SW 1271 (cell line): ENCODE measurements at places on chromosomes 1 and 21.
A peak's percentile ranks its signal among the peaks of the same experiment; 100 is the strongest.

DNA sequence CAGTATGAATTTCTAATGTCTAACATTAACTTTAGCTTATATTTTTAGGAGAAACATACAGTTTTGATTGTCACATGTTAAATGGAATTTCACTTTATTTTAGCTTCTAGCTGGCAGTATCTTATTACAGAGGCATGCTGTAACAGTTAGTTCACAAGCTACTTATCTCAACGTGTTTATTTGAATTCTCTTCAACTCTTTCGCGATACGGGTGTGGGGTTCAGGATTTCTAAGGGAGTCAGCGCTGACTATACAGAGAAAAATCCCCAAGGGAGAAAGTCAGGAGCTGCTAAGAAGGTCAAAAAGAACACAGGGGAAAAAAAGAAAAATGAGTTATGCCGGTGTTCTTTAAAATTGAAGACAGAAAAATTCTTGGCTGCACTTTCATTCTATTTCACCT lies 296.2 kb downstream of the VAV3 start:
- DNase-seq = no peak

- DNase-seq = no peak
Observed at GRCh38 chr1:55035904-55036303, 3.4 kb upstream of the PCSK9 start.

GRCh38 chr1:191929383-191929782 lies 228.9 kb upstream of the RGS18 start:
- DNase-seq = no peak

GRCh38 chr1:162016631-162017030 lies 7.0 kb downstream of the OLFML2B start:
- DNase-seq = no peak

DNA sequence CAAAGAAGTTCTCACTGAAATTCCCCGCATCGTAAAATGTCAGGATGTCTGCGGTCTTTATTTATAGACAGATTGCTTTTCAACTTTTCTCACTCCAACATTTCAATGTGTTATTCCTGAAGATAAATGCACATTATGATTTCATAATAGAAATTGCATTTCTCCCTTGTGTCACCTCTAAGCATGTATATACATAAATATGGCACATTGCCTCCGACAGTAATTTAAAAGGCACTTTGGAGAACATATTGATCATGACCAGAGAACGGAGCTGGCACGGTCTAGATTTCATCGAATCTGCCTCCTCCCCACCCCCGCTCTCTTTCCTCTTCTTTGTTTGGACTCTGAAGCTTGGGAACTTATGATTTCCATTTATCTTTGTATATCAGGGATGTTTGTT lies 54.9 kb upstream of the IGSF21 start:
- no peak for DNase-seq

DNA sequence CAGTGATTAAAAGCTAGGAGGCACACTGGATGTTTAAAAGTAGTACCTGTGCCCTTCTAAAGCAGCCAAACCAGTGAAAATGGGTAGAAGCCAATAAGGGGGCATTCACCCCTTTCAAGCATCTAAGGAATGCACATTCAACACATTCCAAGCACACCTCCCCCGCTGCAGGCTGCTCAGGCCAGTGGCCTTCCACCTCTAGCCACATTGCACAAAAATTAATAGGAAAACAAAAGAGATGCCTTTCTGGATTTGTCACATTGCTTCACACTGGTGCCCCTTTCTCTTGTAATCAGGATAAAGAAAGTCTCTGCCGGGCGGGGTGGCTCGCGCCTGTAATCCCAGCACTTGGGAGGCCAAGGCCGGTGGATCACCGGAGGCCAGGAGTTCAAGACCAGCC lies 834.0 kb downstream of the USP25 start:
- DNase-seq = peak; percentile 6

- no peak for DNase-seq
Observed at GRCh38 chr1:207025146-207025880, 7.2 kb downstream of the C1orf116 start.

DNA sequence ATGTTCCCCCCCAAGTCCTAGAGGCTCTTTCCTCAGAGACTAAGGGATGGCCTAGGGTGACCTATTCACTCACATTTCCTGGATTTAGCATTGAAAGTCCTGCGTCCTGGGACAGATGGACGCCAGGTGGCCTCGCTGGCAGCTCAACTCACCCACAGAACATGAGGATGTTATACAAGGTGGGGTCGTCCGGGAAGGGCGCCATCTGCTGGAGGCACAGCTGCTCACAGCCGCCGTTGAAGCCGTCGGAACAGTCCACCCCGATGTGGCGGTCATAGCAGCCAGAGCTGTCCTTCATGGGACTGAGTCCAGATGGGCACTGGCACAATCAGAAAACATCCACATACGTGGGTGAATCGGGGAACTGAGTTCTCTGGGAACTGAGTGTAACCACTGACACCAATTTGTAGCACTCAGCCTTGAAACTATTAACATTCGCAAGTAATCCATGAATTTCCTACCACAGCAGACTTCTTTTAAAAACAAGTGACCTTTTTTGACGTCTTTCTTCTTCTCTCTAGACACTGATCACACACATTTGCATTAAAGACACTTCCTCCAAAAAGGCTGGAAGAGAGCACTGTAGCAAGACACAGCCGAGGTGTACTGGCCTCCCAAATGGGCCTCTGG lies 215.4 kb downstream of the ASTN1 start:
- DNase-seq = peak; percentile 21

DNA sequence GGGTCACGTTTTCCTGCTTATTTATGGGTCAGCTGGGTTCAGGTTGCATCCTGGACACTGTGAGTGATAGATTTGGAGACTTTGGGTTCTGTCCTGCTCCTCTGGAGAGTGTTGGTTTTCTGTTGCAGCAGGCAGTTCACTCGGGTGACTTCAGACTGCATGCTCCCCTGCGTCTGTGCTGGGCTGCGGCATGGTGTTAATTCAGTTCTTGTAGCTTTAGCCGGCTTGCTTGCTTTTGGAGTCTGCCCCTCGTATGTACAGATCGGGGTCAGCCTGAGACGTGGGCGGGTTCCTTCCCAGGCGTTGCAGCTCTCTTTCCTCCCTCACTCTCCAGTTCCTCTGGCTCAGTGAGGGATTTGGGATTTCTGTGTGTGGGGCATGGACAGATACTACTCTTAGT lies 38.0 kb downstream of the PCNT start:
- no peak for DNase-seq

- no peak for DNase-seq
Observed at GRCh38 chr1:26225033-26225831, 8.8 kb upstream of the CEP85 start.

DNA sequence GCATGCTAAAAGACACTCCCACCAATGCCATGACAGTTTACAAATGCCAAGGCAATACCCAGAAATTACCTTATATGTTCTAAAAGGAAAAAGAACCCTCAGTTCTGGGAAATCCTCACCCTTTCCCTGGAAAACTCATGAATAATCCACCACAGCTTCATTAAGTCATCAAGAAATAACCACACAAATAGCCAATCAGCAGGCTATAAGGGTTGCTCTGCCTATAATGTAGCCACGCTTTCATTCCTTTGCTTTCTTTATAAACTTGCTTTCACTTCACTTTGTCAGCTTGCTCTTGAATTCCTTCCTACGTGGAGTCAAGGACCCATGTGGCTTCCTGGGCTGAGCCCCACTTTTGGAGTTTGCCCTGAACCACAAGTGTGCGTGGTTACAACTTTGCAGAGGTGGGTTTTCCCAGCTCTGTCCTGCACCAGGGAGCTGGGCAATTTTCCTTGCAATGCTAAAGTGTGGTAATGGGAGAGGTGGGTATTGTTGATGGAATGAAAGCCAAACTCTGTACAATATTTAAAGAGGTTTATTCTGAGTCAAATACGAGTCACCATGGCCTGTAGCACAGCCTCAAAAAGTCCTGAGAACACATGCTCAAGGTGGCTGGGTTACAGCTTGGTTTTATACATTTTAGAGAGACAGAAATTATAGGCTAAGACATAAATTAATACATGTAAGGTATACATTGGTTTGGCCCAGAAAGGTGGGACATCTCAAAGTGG lies 42.2 kb upstream of the COG2 start:
- DNase-seq = no peak

DNA sequence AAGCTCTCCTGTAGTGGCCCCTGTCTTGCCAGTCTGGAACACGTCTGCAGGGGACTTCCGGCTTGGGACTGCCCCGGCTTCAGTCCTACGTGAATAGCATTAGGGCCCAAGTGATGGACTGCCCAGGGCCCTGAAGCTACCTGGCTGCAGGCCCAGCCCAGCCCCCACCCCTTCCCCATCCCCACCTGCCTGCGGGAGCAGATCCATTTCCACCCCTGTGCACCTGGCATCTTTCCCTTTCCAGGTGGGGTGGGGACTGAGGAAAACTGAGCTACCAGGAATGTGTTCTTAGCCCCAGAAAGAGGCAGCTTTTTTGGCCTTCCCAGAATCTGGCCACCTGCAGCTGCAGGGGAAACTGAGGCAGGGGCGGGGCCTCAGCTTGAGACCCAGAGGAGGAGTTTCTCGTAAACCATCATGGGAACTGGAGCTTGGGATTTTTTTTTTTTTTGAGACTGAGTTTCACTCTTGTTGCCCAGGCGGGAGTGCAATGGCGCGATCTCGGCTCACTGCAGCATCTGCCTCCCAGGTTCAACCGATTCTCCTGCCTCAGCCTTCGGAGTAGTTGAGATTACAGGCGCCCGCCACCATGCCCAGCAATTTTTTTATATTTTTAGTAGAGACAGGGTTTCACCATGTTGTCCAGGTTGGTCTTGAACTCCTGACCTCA lies 3.2 kb downstream of the EDN2 start:
- DNase-seq = no peak

- no peak for DNase-seq
Observed at GRCh38 chr1:206049919-206050600, 2.9 kb upstream of the RHEX start.

GRCh38 chr1:186578325-186579016 lies 101.8 kb downstream of the PTGS2 start:
- DNase-seq = no peak

DNA sequence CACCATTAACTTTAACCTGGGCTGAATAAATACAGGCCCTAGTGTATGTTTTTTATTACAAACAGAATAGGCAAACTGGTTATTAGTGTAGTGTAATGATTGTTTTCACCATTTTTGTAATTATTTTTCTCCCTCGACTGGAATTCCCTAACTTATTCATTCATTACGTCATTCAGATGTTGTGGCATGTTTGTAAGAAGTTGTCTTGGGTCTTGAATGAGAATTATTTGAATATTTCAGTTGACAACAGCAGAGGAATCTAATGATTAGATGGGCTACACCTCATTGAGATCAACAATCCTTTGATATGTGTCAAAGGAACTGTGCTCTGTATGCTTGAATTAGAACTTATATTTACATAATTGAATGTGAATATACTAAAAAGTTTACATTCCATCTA lies 12.8 kb downstream of the XCL1 start:
- no peak for DNase-seq

- no peak for DNase-seq
Observed at GRCh38 chr1:94737124-94737998, 82.8 kb upstream of the SLC44A3 start.

- no peak for DNase-seq
Observed at GRCh38 chr1:21280011-21280471, 10.2 kb downstream of the ECE1 start.

GRCh38 chr1:234235434-234235881 lies 137.8 kb upstream of the COA6 start:
- DNase-seq = no peak

DNA sequence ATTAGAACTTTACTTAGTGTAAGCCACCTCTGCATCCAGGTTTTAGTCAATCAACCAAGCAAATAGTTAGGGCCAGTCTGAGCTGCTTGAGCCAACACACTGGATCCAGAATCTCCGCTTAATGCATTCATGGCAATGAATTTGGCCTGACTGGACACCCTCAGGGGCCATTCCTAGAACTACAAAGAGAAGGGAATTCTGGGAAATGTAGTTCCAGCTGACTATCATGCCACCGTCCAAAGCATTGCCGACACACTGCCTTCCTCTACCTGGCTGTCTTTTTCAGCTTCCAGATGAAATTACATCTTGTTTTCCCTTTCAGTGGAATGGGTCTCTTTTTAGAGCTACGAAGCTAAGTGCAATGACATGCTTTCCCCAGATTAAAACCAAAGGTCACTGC lies 163.0 kb upstream of the IGSF21 start:
- no peak for DNase-seq

- DNase-seq = no peak
Observed at GRCh38 chr1:226104671-226105121, 42.2 kb downstream of the H3-3A start.

GRCh38 chr1:14689996-14690615 lies 91.6 kb downstream of the KAZN start:
- DNase-seq = no peak

- DNase-seq = no peak
Observed at GRCh38 chr21:18722193-18722592, 318.6 kb upstream of the TMPRSS15 start.

- no peak for DNase-seq
Observed at GRCh38 chr1:229782469-229782868, 156.4 kb downstream of the URB2 start.

- peak; percentile 60 for DNase-seq
Observed at GRCh38 chr21:26148071-26148839, 22.3 kb downstream of the APP start.

- no peak for DNase-seq
Observed at GRCh38 chr1:40971966-40972365, 7.5 kb upstream of the CTPS1 start.

DNA sequence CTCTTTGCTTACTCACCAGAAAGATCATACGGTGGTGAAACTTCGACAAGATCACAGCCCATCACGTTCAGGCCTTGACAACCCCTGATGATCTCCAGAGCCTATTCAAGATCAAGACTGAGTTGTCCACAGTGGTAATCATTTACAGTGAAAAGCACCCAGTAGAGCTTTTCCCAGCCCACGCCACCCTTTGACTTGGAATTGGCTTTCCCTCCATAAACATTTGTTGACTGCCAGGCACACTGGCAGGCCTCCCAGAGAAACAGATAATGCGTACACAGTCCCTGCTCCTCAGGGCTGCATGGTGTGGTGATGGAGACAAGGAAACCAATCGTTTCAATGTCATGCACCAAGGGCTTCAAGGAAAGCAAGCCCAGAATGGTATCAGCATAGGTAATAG lies 10.1 kb downstream of the AGMAT start:
- no peak for DNase-seq
